ENCODE measurements at places on chromosomes 6 and 20.
A peak's percentile ranks its signal among the peaks of the same experiment; 100 is the strongest.

DNA sequence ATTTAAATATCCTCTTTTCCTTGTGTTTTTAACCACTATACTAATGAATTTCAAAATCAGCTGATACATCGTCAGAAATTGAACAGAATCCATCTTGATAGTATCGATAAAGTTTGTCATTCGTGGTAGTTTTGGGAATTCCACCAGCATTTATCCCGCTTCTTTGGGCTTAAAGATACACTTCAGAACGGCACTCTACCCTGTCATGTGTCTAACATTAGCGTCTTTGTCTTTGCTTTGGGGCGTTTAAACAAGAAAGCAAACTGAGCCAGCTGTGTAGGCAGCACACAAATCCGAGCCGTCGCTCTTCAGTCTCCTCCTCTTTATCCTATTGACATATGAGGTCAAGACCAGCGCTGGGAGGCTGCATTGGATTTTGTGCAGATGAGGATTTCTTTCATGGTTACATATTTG is 27.5 kb upstream of the NHSL1 start:
- DNase-seq = no peak

DNA sequence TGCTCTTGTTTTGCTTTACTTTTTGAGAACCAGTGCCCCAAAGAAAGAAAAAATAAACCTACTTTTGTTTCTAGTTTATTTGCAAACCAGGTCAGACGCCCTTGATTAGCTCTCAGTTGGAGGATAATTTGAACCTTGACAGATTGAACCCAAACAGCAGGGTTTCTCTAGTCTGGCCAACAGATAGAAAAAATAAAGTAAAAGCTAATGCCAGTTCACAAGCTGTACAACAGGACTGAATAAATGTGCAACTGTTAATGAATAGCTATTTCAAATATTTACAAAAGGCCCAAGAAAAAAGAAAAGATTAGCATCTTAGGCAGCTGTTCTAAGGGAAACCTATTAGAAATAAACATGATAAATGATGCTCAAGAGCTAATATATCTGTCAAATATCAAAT is 331.8 kb downstream of the CDKAL1 start:
- DNase-seq = no peak

GRCh38 chr6:3561725-3562124 is 104.9 kb upstream of the SLC22A23 start:
- no peak for DNase-seq

DNA sequence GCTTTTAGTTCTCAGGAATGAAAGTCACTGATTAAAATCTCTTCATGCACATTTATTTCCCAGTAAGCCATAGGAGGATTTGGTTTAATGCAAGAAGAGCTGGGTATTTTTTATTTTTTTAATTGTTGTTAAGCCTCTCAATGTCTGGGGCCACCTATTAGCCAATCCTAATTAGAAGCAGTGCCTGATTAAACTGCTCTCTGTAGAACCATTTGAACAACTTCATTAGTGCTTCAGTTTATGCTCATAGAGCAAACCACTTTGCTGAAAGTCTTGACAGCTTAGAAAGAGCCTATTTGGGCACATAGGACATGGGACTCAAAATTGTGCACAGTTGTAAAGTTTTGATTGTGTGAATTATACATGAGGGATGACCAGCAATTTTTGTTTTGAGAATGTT is 548.9 kb downstream of the FRK start:
- no peak for DNase-seq

- DNase-seq = no peak
These were observed 20.7 kb upstream of the ENPP1 start for GRCh38 chr6:131787079-131787478.

DNA sequence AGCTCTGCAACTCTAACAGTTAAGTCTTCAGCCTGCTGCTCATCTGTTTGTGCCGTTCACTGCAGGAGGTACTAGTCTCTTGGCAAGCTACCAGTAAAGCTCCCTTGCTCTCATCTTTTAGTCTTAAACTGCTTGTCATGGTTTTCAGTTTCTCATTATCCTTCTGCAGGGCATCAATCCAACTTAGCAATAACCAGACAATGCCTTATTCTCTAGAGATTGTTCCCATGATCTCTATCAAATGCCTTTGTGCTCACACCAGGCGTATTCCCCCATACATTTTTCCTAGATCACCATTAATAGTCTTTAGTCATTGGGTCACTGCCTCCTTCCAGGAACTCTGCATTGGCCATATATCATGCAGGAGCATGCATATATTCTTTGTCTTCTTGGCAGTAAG is 171.3 kb downstream of the GRM1 start:
- no peak for DNase-seq

- no peak for DNase-seq
These were observed 152.8 kb downstream of the SYCP2 start for GRCh38 chr20:59780494-59781185.

DNA sequence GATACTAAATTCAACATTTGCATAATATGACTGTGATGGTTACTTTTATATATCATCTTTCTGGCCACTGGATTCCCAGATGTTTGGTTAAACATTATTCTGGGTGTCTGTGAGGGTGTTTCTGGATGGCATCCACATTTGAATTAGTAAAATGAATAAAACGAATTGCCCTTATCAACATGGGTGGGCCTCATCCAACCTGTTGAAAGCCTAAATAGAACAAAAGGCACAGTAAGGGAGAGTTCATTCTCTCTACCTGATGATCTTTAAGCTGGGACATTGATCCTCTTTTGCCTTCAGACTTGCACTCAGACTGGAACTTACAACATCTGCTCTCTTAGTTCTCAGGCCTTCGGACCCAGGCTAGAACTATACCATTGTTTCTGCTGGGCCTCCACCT is 57.6 kb downstream of the CD24 start:
- no peak for DNase-seq

DNA sequence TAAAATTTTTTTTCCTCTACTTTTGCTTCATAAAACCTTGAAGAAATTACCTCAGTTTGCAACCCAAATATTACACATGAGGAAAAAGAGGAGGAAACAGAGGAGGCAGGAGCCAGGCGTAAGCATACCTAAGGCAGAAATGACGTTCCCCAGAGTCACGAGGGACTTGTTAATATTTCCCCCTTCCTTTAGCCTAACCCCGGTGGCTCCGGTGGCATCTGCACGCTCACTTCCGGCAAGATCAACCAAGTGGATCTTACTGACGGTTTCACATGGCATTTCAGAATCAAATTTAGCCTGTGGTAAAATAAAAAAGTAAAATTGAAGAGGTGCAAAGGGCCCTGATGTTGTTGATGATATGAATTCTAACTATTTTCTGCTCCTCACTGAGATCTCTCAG is 67.4 kb downstream of the KIF16B start:
- DNase-seq = no peak

- no peak for DNase-seq
These were observed 28.3 kb downstream of the RPP40 start for GRCh38 chr6:4975506-4975905.

DNA sequence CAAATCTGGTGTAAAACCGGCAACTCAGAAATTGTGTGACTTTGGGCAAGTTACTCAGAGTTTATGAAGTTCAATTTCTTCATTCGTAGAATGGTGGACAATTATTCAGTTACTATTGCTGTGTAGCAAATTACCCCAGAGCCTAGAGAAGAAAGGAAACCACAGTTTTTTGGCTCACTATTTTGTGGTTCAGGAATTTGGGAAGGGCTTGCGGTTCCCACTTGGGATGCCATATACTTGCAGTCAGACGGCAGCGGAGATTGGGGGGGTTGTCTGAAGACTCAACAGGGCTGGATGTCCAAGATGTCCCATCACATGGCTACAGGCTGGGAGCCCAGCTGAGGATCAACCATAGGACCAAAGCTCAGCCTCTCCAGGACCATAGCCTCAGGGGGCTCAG is 108.1 kb downstream of the PCSK2 start:
- DNase-seq = no peak

DNA sequence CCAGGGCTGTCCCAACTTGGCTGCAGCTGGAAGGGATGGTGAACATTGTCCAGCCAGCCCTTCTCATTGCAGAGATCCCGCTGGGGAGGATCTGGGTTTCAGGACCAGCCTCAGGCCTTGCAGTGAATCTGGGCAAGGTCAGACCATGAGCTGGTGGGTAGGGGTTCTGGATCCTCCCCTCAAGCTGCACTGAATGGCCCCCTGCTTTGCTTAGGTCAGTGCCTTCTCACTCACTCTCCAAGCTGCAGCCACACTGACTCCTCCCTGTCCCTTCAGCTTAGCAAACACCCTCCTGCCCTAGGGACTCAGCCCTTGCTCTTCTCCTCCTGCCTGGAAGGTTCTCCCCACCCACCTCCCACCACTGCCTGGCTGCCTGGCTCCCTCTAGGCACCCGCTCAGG is 95.3 kb upstream of the KCNG1 start:
- no peak for DNase-seq

DNA sequence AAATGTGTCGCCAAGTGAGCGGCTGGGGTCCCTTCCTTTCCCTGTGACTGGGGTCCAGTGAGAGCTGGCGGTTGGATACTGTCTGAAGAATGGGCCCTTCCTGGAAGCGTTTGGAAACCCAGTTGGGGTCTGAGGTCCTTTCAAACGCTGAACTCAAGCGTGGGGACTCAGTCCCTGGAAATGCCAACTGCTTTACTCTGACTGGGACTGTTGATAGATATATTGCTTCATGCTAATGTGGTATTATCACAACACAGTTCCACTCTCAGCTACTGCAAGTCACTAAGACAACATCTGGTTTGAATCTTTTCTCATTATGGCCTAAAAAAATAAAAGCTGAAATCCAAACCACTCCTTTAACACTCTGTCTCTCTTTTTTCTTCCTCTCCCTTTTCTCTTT is 23.7 kb upstream of the PSMF1 start:
- DNase-seq = no peak

GRCh38 chr6:34459899-34460593 is 5.8 kb upstream of the PACSIN1 start:
- peak; percentile 26 for DNase-seq

- no peak for DNase-seq
These were observed 272.0 kb upstream of the SOX4 start for GRCh38 chr6:21321531-21321930.

- DNase-seq = no peak
These were observed 190.1 kb upstream of the CDH4 start for GRCh38 chr20:61061981-61062380.

GRCh38 chr6:24979176-24979575 is 43.4 kb upstream of the RIPOR2 start:
- no peak for DNase-seq

- no peak for DNase-seq
These were observed 64.7 kb downstream of the MYH7B start for GRCh38 chr20:35020108-35020928.

GRCh38 chr6:104771258-104771832 is 88.4 kb downstream of the HACE1 start:
- no peak for DNase-seq

DNA sequence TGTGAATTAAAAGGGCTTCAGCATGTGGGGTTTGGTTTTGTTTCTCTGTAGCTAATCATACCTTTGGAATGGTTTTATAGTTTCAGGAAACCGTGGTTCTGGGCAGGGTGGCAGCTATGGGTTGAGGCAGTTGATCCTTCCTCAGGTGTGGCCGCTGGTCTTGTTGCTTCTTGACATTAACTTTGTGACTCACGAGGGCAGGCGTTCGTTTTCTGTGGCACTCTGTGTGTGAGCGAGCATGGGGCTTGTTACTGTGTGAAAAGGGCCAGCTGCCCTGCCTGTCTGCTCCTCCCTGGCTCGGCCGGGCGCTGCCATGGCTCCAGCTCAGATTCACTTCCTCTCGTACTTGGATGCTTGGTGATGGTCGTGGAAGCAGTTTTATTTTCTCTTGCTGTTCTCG is 16.2 kb downstream of the DNAJC5 start:
- no peak for DNase-seq

GRCh38 chr6:122829456-122829855 is 40.4 kb downstream of the SMPDL3A start:
- no peak for DNase-seq

- peak; percentile 42 for DNase-seq
These were observed 909 bp downstream of the CPNE1 start for GRCh38 chr20:35663516-35664465.

GRCh38 chr6:143232849-143233248 is 172.2 kb downstream of the AIG1 start:
- DNase-seq = peak; percentile 7

DNA sequence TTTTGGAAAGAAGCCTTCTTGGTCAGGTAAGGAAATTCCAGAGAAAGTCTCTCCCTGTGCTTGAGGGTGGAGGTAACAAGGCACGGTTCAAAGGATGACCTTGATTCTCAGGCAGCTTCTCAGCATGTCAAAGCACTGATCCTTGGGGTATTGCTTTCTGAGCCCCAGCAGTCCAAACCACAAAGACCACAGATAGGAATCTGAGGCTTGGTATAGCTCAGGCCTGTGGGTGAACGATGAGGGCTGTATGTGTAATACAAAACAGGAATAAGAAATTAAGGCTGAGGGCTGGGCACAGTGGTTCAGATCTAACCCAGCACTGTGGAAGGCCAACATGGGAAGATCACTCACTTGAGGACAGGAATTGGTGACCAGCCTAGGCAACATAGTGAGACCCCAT is 70.2 kb upstream of the SLC22A1 start:
- DNase-seq = no peak

- DNase-seq = no peak
These were observed 492.6 kb upstream of the SOX4 start for GRCh38 chr6:21100991-21101390.

- no peak for DNase-seq
These were observed 62.9 kb upstream of the ZNF217 start for GRCh38 chr20:53656293-53657202.

DNA sequence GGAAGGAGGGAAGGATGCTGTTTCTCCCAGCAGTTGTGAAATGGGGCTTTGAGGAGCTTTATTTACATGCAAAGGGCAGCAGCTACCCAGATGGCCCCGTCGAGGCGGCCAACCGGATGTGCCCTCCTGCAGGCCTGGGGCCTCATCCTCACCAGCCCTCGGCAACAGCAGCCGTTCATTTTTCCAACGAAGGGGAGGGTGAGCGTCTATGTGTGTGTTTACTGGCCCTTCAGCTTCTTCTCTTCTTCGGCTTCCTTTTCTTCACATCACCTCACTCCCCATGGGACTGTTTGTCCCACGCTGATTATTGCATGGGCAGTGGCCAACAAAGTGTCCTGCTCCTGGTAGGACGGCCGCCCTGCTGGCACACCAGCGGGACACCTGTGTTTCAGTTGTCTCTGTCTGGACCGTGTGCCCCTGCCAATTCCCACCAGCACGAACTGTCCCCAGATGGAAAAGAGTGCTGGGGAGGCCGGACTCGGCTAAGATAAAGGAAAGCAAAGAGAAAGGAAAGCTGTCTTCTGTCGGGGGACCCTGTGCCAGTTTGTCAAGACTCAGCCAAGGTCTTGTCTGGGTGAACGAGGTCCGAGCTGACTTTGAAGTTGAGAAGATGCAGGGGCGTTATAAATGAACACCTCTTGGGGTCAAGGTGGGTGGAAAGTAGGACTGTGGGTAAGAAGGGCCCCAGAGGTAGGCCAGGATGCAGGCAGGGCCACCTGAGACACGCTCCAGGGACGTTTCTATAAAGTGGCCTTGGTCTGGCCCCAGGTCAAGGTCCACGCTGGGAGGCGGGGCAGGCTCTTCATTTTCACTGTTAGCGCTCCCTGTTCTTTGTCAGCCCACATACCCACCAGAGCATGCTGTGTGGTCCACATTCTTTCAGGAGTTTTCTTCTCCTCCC is 57.0 kb downstream of the FAM50B start:
- no peak for DNase-seq

GRCh38 chr6:43278524-43279078 is 19.5 kb upstream of the SLC22A7 start:
- no peak for DNase-seq

GRCh38 chr6:90701146-90701781 is 114.4 kb upstream of the MAP3K7 start:
- no peak for DNase-seq

GRCh38 chr6:89706121-89706520 is 67.6 kb upstream of the LYRM2 start:
- DNase-seq = no peak
